ENCODE measurements at places on chromosomes 5 and 9.

DNA sequence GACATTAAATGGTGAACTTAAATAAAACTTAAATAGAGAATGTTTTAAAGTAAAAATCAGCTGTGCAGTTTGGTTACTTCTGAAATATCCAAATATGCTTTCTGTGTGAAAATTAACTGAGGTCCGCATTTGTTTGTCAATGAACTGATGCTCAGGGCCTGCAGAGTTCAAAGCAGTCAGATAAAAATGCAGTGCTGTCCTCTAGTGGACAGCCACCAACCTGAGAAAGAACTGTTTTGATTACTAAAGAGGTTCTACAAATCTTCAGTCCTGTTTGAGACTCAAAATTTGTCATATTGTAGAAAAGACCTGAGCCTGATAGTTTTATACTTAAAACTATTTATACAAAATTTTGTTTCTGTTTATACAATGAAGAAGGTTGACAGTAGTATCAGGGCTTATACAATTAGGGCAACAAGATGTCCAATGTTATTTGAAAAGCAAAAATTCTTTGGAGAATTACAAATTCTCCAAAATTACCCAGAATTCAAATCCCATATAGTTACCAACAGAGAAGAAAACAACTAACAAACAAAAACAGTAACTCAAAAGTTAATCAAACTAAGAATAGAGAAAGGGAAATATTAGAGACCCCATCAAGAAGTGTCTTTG, 232.3 kb upstream of the TBCA start:
- DNase-seq: no peak

DNA sequence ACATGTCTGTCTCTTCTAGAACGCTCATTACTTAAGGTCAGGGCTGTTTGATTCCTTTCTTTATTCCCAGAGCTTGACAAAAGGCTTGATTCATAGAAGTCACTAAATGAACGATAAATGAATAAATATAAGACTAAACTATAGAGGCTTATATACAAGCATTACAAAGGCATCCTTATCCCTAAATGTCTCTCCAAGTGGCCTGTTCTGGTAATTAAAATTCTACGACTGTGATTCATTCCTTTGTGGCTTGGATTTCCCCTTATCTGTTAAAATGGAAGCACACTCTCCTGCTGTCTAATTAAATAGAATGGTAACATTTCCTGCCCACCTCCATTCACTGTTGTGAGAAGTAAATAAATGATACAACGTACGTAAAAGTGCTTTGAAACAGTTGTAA, 49.5 kb downstream of the C7 start:
- DNase-seq: no peak

GRCh38 chr5:105940181-105940580, 1730.6 kb downstream of the EFNA5 start:
- DNase-seq: no peak

DNA sequence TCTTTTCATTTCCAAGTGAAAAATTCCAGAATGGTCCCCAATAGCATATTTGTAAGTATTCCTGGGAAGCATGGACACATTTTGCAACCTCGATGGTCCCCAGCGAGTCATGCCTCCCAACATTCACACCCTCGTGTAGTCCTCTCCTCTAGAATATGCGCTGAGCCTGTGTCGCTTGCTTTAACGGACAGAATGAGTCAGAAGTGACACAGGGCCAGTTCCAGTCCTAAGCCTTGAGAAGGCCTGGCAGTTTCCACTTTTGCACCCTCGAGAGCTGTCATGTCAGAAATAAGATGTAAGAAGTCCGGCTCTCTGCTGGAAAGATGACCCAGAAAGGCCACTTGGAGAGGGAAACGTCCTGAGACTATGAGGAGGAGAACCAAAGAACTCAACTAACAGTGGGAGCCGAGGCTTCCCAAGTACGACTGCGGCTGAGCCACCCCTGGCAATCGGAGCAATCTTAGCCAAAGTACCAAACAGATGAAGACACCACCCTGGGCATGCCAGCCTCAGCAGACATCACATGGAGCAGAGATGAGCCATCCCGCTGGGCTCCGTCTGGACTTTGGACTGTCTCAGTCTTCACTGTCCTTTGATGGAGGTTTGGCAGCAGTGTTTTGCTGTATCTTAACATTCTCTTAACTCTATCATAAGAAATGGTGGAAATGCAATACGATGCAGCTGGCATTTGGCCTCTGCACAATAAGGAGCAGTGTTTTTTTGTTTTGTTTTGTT, 42.6 kb upstream of the GFPT2 start:
- DNase-seq: no peak

GRCh38 chr5:80193401-80193800, 62.4 kb downstream of the SERINC5 start:
- no peak for DNase-seq

GRCh38 chr5:54529565-54529964, 12.0 kb downstream of the SNX18 start:
- DNase-seq: no peak

- DNase-seq: no peak
Observed at GRCh38 chr5:43643327-43643726, 40.3 kb downstream of the NNT start.

GRCh38 chr9:97735070-97735600, 38.0 kb upstream of the XPA start:
- DNase-seq: no peak

DNA sequence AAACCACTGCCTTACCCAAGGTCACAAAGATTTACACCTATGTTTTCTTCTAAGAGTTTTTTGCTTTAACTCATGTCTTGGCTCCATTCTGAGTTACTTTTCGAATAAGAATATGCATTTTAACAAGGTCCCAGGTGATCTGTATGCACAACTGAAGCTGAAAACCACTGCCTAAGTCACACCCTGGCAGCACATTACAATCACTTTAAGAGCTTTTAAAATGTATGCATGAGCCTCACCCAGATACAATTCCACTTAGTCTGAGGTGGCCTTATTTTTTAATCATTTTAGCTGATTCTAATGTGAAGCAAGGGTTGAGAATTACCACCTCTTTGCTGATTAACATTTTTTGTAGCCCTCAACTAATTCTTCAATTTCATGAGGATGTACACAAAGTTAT, 29.5 kb downstream of the IDNK start:
- no peak for DNase-seq

- DNase-seq: no peak
Observed at GRCh38 chr9:121399126-121399882, 29.3 kb upstream of the STOM start.

- no peak for DNase-seq
Observed at GRCh38 chr5:7907612-7908011, 38.7 kb downstream of the MTRR start.

DNA sequence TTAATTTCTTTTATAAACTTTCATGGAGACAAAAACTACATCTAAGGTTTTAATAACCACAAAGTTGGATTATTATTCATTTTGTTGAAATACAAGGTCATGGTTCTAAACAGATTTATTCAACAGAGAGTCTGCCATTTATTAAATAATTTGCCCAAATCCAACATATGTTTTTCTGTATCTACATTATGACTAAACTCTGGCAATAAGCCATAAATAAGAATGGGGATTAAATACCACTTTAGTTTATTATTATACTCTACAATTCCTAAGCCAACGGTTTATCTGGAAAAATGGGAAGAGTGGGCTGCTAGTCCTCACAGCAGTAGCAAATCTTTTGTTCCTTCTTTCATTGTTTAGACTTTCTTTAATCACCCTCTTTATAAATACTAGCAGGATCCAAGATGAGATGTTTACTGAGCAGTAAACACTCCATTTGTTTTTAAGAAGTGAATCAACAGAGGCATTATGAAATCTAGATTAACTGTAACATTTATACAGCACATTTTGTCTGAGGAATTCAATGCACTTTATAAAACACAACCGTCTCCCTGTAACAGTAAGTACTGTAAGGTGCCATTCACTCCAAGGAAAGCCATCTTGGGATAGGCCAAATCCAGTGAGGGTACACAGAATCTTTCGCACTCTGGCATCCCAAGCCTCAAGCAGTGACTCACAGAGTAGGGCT, 89.7 kb downstream of the DROSHA start:
- DNase-seq: no peak

DNA sequence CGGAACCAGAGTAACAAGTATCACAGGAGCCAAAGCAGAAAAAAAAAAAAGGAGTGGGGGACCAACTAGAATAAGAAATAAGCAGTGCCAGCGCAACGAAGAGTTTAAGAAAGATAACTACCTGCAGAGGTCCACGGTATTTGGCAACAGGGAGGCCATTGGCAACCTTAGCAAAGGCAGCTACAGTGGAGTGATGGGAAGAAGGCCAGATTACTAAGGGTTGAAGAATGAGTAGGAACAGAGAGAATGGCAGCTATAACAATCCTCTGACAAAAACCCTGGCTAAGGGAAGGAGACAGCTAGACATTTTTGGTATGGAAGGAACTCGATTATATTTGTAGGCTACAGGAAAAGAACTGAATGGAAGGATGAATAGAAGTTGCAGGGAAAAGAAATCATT, 93.4 kb upstream of the DMAC1 start:
- DNase-seq: no peak

DNA sequence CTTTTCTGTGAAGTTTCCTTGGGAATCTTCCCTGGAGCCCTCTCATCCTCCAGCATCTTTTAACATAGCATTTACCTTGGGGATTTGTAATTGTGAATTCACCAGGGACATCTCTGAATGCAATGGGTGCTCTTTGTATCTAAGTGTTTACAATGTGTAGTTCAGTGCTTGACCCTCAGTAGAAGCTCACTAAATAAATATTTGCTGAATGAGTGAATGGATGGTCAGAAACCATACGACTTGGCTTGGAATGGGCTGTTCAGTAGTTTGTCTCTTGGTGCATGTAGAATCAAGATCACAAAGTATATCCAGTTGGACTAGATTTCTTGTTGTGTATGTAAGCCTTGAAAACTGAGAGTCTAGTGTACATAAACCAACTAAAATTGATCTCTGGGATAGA, 81.8 kb upstream of the MEF2C start:
- DNase-seq: no peak

DNA sequence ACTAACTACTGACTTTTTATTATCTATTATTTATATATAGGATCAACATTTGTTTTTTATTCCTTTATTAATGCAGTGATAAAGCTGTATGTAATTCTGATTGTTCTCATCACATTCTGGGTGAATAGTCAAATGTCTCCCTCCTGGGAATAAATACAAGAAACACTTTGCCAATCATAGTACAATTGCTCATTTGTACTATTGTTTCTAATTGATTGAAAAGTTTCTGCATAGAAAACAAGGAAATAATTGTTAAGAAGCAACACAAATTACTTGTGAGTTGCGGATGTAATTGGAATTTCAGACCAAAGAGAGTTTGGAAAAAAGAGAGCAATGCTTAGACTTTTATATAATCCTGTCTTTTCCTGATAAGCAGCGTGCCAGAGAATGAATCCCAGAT, 1013.9 kb downstream of the EFNA5 start:
- no peak for DNase-seq

GRCh38 chr5:82984786-82985735, 92.1 kb downstream of the TMEM167A start:
- DNase-seq: no peak

DNA sequence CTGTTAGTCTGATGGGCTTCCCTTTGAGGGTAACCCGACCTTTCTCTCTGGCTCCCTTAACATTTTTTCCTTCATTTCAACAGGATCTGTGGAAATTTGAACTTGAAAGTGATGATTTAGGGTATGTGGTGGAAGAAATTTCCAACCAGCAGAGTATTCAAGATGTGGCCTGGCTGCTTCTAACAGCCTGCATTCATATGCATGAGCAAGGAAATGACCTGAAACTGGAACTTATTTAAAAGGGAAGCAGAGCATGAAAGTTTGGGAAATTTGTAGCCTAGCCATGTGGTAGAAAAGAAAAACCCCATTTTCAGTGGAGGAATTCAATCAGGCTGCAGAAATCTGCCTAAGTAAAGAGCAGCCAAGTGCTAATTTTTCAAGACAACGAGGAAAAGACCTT, 41.7 kb downstream of the UNC13B start:
- no peak for DNase-seq

Data from vagina (tissue), 2 donors.